Stimulated activated CD8-positive, alpha-beta memory T cell treated with anti-CD3 and anti-CD28 coated beads, Interleukin-7, amount 100 ng/mL, for 48 hours (primary cell): ENCODE measurements at places on chromosomes 3 and 15.

DNA sequence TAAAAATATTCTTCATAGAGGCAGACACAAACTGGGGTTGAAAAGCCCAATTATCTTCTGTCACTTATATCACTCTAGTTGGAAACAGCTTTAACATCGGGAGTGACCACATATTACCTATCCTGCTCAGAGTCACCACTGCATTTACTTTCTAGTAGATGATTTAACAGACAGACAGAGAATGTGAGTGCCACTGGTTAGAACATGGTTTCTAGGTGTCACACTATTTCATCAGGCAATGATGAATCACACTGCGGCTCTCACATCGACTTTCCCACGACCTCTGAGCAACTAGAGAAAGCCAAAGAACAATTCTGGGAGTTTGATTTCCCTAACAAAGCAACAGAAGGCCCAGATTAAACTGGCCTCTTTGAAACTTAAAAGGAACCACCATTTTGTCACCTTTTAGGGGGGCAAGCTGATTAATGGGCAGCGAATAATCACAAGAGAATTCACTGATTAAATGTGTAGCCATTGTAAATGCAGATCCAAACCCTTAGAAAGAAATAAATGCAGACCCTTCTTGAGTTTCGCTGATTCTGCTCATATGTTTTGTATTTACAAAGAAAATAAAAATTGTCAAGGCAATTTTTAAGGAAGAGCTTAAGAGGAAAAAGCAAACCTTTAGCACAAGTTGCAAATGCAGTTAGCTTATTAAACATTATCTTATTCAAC lies 112.6 kb upstream of the KBTBD8 start:
- no peak for DNase-seq

- no peak for DNase-seq
Observed at GRCh38 chr15:85541744-85542143, 161.3 kb downstream of the AKAP13 start.

DNA sequence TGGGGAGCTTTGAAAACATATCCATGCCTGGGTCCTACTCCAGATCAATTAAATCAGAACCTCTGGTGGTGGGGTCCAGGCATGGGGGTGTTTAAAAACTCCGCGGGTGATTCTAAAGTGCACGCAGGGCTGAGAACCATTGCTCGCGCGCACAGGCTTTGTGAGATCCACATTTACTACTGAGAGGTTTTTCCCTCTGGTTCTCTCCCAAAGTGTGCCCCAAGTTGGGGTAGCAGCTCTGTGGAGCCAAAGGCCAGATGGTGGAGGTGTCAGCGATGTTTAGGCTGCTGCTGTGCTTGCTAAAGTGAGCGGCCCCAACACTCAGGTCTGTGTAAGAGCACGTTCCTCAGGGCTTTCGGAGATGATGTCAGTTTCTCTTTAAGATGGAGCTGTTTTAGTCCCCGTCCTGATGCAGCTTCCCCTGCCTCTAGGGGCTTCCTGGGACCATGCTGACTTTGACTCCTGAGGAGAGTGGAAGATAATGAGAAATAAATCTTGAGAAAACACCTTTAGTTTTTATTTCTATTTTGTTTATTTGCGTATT lies 13.4 kb upstream of the MAGEF1 start:
- DNase-seq = no peak

GRCh38 chr3:108605028-108605427 lies 15.5 kb downstream of the DZIP3 start:
- no peak for DNase-seq

DNA sequence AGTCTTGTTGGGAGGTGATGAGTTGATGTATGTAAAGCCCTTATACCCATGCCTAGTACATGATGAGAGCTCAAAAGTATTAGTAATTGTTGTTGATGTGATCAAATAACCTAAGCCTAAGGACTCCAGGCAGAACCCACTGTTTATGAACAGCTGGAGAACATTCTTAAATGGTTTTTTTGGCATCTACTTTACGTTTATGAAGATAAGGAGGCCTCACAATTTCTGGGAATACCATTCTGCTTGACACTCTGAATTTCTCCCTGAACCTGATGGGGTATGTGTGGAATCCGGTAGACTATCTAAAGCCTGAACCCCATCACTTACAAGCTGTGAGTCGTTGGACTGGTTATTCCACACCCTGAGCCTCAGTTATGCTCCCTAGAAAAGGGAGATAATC lies 244.6 kb upstream of the WNT5A start:
- DNase-seq = no peak

DNA sequence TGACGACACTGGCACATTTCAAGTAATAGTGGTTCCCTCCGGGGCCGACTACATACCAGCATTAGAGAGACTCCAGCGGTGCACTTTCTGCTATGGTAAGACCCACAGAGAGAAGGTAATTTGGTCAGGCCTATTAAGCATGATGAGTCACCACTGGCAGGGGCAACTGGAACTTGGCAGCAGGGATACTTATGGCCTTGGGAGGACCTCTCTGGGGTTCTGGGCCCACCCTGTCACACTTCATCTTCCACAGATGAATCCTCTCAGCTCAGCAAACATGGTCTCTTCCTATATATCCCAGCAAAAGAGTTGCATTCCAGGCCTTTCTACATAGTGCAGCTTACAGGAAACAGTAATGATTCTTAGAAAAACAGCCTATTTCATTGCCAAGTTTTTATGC lies 88.0 kb downstream of the PIK3R4 start:
- no peak for DNase-seq

DNA sequence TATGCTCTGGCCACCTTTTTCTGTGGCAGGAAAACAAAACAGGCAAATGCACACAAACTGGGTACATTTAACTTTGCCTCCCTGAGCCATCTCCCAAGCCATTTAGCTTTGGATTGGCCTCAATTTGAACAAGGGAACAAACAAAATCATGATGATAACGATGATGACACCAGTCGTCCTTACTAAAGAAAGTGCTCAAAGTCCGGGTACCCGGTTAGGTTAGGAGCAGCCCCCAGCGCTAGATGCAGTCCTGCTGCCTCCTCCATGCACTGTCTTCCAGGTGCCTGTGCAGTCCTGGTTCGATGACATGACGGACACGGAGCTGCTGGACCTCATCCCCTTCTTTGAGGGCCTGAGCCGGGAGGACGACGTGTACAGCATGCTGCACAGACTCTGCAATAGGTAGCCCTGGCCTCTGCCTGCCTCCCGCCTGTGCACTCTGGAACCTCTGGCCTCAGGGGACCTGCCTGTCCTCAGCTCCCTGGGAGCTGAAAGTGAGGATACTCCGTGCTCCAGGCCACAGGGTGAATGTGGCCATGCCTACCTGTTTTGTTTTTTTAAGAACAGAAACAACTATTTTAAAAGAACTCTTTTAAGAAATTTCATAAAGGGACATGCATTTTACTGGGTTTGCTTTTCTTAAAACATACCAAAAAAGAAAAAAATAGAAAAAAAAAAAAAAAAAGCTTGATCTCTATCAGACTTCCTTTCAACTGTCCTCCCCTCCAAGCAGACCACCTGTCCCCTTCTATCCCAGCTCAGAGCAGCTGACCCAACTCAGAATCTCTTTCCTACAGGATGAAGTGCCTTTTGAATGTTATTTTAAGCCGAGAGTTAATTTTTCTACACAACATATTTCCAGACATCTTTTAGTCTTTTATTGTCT lies 9.9 kb upstream of the VILL start:
- no peak for DNase-seq

- no peak for DNase-seq
Observed at GRCh38 chr3:44396200-44397171, 57.9 kb downstream of the TCAIM start.

DNA sequence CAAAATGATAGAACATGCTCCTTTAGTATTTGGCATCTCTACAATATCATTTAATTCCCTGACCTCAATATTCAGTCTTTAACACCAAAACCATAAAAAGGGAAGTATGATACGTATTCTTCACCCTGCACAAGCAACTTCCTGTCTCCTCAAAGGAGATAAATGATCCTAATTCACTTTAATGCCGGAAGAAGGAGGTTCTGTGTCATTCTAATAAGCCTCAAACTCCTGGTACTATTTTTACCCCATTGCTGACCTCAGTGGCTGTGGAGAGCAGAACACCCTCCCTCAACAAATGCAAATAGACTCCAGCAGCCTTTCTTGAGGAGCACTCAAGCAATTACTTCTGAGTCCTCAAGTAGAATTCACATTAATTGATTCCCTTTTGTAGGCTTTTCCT lies 173.3 kb downstream of the TMEM108 start:
- no peak for DNase-seq

DNA sequence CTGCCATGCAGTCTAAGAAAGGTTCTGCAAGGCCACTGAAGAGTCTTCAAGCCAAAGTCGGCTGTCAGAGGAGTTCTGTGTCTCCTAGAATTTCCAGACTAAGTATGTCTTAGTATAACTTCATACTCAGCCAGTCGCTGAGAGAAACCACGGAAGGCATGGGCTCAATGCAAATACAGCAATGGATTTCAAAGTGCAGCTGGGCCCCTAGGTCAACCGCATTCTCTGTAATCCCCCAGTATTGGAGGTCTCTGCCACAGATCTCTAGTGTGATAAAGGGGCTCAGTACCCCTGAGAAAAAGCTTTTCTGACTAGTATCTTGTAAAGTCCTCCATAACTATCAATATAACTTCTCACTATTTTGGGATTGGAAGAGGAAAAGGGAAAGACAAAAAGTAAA lies 208.3 kb downstream of the VPS13C start:
- no peak for DNase-seq

DNA sequence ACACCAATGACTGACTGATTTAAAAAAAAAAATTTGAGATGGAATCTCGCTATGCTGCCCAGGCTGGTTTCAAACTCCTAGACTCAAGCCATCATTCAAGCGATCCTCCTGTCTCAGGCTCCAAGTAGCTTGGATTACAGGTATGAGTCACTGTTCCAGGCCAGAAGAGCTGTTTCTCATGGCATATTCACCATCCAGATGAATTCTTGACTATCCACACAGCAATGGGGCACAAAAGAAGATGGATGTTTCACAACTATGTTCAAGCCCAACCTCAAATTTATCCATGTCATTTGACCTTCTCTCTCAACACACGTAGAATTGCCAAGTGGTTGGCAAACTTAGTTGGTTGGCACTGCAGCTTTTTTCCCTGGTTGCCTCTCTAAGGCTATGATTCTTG lies 40.6 kb downstream of the PRICKLE2 start:
- DNase-seq = no peak
